ENCODE measurements at places on chromosomes 7 and 10.
A peak's percentile ranks its signal among the peaks of the same experiment; 100 is the strongest.

GRCh38 chr7:50596484-50596883, 31.3 kb upstream of the DDC start:
- no peak for DNase-seq

GRCh38 chr7:139875821-139876241, 46.8 kb downstream of the TBXAS1 start:
- no peak for DNase-seq

GRCh38 chr10:47030191-47030703, 119.0 kb downstream of the PTPN20 start:
- DNase-seq, result no peak

DNA sequence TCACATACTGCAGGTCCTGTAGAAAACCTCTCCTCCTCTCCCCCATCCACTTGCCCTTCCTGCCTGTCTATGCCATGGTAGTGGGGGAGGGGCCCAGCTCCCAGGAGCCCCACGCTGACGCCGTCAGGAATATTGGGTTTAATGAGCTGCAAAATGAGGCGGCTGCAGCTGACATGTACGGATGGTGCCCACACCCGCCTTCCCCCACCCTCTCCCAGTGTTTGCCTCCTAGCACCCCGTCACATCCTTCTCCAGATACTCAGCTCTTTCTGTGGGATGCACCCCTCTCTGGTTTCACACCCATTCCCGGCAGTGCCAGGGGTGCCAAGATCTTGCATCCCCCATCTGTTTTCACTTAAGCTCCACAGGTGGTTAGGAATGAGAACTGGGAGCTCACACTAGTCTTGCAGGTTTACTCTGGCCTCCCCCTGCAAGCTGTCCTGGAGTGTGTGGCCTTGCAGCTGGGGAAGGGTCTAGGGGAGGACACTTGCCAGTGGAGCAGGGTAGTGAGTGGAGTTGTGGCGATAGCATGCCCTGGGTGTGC, 26.1 kb downstream of the GBX1 start:
- DNase-seq, result no peak

DNA sequence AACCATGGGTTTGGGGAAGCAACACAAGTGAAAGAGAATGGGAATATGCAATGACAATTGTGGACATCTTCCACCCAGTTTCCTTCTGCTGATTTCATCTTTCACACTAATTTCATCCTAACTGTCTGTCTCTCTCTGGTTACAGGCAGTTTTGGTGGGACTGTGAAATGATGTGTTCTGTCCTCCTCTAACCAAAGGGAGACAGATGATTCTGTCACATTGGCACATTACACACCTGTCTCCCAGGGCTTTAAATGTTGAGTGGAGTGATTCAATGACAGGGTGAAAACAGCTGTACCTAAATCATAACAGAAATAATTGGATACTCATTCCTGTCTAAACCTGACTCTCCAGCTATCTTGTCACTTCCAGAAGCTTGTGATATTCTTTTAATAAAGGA, 60.0 kb downstream of the DGKB start:
- DNase-seq, result no peak

DNA sequence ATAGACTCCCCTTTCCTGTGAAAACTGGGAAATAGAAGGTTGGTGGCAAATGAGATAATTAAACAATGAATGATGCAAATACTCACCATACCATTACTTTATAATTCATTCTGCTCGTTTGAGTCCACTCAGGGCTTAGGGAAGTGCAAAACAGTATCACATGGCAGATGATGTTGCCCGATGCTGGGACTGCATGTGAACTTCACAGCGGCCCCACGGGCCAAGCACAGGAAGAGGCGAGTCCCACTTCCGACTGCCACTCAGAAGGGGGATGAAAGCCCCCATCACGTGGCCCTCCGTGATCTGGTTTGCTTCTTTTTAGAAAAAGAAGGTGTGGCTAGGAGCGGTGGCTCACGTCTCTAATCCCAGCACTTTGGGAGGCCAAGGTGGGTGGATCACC, 71.5 kb downstream of the PRPF18 start:
- no peak for DNase-seq

DNA sequence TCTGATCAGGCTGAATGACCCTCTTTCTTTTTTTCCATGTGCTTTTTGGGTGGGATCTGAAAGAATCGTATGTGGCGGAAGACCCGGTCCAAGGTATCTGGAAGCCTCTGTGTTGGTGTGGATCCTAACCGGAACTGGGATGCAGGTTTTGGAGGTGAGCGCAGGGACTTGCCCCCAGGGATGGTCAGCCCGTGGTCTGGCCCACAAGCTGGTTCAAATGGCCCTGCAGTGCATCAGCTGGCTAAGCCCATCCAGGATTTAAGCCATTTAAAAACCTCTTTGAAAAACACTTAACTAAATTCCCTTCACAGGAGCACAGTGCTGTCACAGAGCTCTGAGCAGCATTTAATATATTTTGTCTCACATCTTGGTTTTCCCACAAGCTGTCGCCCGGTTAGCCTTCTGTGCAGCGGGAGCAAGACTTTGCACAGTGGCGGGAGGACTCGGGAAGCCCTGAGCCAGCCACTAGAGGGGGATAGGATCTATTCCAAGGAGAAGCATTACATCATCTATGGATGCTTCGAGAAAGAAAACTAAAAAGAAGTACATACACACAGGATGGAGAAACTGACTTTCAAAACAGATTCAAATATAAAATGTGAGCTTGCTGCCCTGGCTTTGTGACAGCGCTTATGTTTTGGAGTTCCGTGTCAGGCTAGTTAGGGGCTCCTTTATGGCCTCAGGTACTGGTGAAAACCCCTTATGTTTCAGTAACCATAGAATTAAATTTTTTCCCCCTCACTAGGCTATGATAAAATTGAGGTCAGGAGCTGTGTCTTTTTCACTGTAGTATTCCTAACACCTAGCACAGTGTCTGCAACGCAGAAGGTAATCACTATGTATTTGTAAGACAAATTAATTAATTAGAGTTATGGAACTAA, 11.3 kb downstream of the CPA2 start:
- DNase-seq, result no peak

- no peak for DNase-seq
Measured at GRCh38 chr7:116948934-116949333, 4.4 kb upstream of the ST7 start.

GRCh38 chr10:49688261-49688846, 8.9 kb downstream of the C10orf53 start:
- no peak for DNase-seq

GRCh38 chr7:22931011-22931410, 82.9 kb downstream of the HYCC1 start:
- no peak for DNase-seq

DNA sequence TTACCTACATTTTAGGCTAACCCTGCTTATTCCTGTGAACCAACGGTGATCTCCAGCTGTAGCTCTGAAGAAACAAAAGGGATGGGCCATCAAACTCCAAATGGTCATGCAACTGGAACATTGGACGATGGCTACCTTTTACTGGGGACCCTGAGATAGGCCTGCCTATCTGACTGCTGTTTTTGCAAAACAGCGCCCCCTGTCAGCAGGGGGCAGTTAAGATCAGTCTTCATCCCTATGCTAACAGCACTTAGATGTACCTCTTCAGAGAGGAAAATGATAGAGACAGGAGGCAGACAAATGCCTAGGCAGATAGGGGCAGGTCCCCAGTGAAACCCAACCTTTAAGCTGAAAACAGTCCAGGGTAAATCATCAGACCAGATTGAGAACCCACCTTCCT, 1085.4 kb upstream of the SORCS1 start:
- no peak for DNase-seq

DNA sequence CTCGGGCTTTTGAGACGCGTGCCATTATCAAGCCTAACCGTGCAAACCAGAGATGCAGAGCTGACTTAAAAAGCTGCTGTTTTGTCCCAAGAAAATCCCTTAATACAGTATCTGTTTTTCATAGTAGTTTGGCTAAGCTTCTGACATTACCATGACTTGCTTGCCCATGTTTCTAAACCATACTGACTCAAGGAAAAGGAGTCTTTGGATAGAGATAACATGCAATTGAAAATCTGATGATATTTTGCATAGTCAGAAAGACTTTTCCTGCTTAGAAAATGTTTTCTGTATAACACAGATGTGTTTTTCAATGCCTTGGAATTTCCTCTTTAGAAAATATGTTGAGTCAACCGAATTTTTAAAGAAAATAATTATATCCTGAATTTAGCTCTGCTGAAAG, 21.5 kb upstream of the AKR1E2 start:
- no peak for DNase-seq

DNA sequence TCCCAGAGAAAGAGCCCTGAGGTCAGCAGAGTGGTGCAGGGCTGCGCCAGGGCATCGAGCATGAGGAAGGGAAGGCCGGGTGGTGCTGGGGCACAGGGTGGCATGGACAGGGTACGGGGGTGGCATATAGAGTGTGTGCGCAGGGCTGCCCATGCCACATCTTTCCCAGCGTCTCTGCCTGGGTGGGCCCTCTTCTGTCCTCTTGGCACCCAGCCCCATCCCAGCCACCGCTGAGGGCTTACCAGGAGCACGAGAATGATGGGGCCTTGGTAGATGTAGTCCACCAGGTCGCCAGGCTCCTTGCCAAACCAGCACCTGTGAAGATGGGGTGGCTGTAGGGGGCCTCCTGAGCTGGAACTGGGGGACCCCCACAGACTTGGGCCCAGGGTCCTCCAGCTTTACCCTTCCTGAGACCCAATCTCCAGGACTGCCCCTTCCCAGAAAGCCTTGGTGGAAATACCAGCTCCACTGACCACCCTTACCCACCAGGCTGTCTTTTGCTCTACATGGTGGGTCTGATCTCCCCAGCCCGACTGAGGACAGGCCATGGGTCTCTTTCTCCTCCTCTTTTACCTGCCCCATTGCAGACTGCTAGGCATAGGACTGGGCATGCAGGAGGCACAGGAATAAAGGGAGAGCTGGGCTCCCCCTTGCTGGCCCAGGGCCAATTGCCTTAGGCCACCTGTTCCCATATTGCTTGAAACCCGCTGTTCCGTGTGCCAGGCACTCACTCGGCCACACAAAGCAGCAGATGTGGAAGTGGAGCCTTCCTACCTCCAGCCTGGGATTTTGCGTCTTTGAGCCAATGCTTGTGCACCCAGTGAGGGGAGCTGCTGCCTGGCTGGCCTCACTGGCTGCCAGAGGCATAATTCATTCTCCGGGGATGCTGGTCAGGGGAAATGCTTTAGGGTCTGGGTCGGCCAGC, 21.7 kb downstream of the CRHR2 start:
- no peak for DNase-seq

DNA sequence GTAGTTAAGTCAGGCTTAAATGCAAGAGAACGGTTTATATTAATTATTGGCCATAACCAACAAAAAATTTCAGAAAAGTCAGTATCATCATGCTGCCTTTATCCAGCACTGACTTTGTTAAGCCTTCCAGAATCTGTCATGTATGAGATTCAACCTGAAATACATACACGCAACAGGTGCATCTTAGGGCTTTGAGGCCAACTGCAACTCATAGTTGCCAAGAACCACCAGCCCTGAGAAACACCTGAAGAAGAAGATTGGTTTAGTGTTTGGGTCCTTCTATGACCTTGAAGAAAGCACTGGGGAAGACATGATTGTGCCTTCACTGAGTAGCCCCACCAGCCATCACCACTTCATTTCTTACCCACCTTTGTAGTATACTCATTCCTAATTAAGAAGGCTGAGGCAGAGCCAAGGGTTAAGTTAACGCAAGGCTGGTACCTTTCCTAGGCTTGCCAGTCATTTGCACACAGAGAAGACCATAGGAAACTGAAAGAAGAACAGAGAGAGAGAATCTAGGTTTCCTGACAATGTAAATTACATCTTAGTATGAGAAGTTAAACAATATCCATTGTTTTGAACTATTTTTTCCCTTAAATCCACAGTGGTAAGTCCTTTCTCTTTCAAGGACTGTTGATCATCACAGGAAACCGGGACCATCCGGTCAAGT, 200.1 kb upstream of the PRKCQ start:
- DNase-seq, result no peak

DNA sequence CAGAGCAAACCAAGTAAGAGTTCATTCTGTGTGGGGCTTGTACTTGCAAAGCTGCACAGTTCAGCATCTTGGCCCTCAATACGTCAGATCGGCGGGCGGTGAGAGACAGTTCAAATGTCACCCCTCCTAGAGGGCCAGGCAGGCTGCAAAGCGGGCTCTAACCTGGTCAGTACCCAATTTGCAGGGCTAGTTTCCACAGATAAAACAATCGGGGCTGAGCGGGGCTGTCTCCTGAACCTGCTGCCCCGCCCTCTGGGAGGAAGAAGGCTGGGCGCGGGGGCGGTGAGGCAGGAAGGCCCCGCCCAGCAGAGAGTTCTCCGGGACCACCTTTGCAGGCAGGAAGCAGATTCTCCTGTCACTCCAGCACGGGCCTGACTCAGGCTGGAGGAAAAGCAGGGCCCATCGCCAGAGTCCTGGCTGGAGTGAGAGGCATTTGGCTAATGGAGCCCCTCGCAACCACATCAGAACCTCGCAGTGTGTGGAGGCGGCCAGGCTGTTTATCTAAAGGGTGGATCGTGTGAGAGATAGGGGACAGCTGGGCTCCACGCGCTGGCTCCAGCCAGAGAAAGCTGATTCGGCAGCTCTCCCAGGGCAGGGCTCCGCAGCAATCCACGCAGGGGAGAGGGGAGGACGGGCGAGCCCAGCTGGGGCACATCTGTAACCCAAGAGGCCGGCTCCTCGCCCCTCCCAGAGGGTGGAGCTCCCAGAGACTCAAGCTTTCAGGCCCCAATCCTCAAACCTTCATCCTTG, 83.1 kb downstream of the SH3PXD2A start:
- peak; percentile 55 for DNase-seq

- no peak for DNase-seq
Measured at GRCh38 chr10:96352582-96352981, 6.2 kb downstream of the OPALIN start.

GRCh38 chr7:48046458-48046857, 11.1 kb downstream of the C7orf57 start:
- DNase-seq, result peak; percentile 39

DNA sequence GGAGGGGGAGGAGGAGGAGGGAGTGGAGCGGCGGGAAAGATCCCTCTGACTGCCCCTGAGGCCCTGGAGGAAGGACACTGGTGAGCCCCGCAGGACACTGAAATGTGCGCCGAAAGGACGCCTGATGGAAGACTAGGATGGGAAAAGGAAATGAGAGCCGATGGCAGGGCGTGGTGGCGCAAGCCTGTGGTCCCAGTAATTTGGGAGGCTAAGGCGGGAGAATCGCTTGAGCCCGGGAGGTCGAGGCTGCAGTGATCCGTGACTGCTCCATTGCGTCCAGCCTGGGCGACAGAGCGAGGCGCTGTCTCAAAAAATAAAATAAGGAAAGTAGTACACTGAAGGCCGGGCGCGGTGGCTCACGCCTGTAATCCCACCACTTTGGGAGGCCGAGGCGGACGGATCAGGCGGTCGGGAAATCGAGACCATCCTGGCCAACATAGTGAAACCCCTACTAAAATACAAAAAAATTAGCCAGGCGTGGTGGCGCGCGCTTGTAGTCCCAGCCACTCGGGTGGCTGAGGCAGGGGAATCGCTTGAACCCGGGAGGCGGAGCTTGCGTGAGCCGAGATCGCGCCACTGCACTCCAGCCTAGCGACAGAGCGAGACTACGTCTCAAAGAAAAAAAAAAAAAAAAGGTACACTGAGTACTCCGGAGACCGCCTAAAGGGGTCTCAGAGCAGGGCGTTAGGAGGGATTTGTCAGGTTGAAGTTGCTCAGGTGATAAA, 561 bp upstream of the HNRNPF start:
- peak; percentile 85 for DNase-seq
